Activated T-helper 17 cell treated with anti-CD3 and anti-CD28 coated beads, Interleukin-2, amount 50 U/mL, for 72 hours (primary cell): ENCODE measurements at places on chromosomes 6 and 20. TPM values are rescaled to one million over a fixed set of nuclear protein-coding genes. Genes with fewer than 3 reads are reported as not detected.

DNA sequence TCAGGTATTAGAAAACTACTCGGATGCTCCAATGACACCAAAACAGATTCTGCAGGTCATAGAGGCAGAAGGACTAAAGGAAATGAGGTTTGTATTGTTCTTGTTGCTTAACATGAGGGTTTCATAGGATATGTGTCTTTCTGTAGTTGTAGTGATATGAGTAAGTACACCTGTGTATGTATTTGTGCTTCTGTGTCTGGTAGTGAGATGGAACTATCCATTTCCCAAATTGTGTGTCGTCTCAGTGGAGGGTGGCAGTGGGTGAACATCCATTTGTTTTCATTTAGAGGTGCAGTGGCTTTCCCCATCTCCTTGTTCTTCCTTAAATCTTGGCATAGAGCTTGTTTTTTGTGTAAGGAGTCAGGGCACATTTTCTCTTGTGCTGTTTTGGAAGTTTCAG lies 8.2 kb downstream of the ASXL1 start:
- peak; percentile 73 for ATAC-seq

DNA sequence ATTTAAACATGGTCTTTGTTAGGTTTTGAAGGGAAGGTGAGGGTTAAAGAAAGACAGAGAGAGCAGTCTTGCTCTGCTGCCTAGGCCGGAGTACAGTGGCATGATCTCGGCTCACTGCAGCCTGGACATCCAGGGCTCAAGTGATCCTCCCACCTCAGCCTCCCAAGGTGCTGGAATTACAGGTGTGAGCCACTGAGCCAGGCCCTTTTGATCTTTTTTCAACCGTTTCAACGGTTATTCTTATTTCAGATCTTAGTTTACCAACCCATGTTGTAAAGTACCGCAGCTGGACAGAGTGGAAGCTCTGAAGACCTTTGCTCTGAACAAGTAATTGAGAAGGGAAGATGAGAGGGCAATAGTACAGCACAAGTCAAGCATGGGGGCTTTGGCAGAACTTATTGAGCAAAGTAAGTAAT lies 1.2 kb upstream of the SRPK1 start:
- ATAC-seq = no peak

DNA sequence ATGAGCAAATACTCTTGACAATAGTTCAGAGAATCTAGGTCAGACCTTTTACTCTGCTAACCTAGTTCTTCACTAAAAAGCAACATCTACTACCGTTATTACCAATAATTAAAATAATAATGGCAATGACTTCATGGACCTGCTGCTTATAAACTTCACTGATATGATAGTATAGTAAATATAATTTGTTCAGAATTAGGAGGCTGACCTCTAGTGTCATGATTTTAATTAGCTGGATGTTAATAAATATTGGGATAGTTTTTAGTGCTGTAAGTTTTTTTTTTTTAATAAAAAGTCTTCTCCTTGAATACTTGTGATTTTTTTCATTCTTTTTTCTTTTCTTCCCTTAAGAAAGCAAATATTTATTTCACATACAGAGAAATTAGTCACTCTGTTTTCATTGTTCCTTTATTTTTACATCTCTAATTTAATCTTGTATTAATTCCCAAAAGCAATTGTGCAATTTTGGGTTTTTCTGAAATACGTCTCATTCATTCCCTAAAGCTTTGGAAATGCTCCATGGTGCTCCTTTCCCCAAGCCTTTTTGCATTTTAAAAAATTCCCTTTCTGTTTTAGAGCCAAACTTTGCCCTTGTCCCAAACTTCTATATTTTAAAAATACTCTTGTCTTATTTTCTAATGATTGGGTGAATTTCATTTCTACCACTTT lies 46.6 kb upstream of the UST start:
- ATAC-seq = no peak

DNA sequence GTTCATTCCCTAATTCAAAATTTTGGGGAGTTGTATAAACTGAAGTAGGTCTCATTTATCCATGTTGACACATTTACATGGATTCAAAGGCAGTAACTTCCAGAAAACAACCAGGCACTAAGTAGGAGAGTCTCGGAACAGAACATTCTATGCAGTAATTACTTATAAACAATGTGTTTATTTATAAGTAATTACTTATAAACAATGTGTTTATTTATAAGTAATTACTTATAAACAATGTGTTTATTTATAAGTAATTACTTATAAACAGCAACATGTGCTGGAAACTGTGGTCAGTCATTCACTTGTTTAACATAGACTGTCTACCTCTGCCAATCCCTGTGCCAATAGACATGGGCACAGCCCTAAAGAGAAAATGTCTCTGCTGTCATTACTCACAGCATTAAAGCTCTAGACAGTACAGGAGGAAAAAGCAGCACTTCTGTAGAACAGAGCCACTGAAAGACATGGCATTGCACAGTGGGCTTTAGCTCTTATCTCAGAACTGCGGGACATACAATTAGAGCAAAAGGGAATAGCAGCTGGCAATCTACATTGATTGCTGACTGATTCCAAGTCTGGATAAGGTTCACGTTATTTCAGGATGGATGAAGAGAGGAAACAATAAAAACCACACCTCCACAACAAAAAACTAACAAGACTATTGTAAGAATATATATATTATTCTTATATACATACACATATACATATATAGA lies 188.2 kb downstream of the WDR27 start:
- ATAC-seq = no peak

DNA sequence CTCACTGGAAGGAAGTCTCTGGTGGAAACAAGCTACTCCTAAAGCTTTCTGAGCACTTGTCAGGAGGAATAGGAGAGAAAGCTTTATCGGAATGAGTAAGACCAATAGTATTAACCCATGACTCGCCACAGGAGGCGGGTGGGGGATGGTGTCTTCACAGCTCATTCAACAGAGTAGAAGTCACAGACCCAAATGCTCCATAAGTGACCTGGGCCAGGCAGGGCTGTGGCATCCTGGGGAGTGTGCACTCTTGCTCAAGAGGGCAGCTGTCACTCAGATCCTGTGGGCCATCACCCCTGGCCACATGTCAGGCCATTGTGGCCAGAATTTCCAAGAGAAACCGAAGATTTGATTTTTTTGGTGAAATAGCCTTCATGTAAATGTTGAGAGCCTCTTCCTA lies 116.0 kb downstream of the SYCP2 start:
- no peak for ATAC-seq

DNA sequence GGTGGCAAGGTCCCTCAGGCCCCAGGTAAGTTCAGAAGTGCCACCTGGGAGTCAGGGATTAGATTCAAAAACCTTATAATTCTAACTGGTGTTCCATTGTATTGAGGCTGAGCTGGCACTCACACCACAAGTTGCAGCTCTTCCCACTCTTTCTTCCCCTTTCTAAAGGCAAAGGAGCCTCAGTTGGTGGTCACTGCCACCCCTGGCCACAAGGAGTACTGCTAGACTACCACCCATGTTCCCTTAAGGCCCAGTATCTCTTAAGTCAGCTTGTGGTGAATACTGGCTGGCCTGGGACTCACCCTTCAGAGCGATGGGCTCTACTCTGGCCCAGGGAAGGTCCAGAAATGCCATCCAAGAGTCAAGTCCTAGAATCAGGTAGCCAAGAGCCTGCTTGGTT lies 421.1 kb upstream of the KHDRBS2 start:
- ATAC-seq = no peak

The RSPO3 gene
- total RNA-seq = not detected
